Breast epithelium (tissue), 4 donors: ENCODE measurements at places on chromosomes 7 and 10. TPM values are rescaled to one million over a fixed set of nuclear protein-coding genes. Genes with fewer than 3 reads are reported as not detected.
A peak's percentile ranks its signal among the peaks of the same experiment; 100 is the strongest.

- no peak for DNase-seq
These were observed 464.8 kb downstream of the SEMA3D start for GRCh38 chr7:84722086-84722485.

- peak; percentile 74 for DNase-seq
These were observed 2.1 kb downstream of the MXI1 start for GRCh38 chr10:110209454-110209925.

GRCh38 chr7:132362059-132362458, 214.2 kb downstream of the PLXNA4 start:
- DNase-seq = no peak

- no peak for DNase-seq
These were observed 140.7 kb downstream of the DYNC2I1 start for GRCh38 chr7:158997110-158997453.

GRCh38 chr10:60565492-60565891, 175.8 kb upstream of the ANK3 start:
- no peak for DNase-seq

Gene RBM33
- total RNA-seq = 46.5 TPM

DNA sequence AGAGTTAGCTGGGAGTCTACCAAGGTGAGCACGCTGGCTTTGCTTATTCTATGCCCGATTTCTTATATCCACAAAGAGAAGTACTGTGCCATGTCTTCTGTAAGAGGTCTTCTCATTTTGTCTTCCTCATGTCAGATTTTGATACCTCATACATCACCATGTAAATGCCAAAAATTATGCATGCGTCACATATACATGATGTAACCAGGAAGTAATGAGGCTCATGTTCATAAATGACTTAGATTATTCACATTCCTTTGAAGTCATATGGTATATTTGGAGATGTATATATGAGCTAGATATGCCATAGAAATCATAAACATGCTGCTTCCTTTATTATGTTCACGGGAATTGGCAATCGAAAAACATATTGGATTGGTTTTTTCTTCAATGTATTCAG, 97.7 kb upstream of the CELF2 start:
- DNase-seq = no peak
